ENCODE measurements at places on chromosomes 16 and 17.

DNA sequence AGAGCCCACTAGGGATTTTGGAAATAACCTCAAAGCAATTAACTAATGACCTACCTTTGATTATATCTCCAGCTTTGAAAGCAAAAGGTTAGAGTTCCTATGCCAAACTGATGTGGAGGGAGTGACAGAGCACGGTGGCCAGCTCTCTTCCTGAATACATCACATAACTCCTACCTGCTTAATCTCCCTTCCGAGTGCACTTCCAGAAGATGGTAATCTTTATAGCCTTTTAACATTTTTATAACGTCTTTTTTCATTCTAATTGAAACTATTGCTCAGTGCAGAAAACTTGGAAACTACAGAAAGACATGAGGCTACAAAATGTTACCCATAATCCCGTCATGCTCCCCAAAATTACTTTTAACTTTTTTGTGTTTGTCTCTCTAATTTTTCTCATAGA lies 110.5 kb upstream of the COX10 start:
- no peak for DNase-seq

- DNase-seq = no peak
Observed at GRCh38 chr17:79970576-79971068, 65.0 kb downstream of the TBC1D16 start.

DNA sequence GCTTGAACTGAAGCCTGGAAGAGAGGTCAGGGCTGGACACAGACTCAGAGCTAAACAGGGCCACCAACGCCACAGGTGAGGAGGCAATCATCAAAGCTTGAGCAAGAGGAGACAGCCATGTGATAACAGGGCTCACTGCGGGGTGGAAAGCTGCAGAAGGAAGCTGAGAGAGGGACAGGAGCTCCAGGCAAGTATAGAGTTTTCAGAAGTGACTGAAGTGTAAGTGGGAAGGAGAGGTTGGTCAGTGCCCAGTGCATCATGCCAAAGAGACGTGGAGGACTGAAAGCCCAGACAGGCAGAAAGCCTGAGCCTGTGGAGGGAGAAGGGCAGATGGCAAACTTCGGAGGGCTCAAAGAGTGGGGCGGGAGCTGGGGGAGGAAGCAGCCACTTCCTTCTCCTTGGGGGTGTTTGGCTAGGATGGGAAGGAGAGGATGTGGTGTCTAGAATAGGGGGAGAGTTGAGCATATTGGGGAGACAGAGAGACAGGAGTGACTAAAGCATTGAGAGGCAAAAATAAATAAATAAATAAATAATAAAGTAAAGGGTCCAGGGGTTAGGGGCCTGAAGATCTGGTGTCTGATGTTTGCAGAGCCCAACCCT lies 2.6 kb downstream of the KIFC3 start:
- DNase-seq = no peak

- no peak for DNase-seq
Observed at GRCh38 chr16:78246559-78246958, 147.1 kb downstream of the WWOX start.

DNA sequence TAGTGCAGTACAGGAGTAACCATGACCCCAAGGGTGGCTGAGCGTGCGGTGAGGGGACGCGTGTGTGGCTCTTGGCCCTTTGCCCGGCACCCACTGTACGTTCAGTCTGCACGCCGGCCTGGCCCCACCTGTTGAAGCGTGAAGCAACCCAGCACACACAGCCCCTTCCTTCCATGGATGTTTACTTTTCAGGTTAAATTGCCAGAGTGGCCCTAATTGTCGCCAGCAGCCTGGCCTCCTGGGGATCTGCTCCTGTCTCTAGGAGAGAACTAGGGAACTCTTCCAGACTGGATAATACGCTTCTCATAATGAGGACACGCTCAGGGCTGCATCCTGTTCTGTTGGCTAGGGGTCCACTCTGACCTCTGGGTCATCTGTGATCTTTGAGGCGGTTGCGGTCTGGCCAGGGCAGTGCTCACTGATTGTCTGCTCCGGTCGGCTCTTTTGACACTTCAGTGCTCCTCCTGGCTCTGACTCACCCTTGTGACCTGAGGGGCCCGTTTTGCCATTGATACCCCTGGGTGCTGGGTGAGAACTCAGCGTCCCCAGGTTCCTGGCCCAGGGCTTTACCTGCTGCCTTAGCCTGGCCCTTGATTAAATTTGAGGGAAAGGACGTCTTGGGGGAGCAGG lies 27.7 kb downstream of the TPSG1 start:
- no peak for DNase-seq

GRCh38 chr16:59021751-59022150 lies 287.6 kb upstream of the GOT2 start:
- no peak for DNase-seq

DNA sequence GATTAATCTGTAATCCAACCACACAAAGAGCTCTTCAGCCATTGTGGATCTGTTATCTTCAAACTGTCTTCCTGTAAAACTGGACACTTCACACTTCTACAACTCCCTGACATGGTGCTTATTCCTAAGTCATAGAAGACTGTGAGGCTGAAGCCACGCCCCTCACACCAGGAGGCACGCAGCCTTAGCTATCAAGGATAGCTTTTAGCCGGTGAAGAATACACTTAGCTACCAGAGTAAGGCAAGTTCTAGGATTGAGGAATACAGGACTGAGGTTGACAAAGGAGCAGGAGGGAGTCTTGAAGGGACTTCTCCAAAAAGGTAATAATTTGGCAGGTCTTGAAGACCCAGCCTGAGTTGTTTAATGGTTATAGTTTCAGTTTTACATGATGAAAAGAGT lies 79.8 kb upstream of the GAS7 start:
- DNase-seq = no peak

DNA sequence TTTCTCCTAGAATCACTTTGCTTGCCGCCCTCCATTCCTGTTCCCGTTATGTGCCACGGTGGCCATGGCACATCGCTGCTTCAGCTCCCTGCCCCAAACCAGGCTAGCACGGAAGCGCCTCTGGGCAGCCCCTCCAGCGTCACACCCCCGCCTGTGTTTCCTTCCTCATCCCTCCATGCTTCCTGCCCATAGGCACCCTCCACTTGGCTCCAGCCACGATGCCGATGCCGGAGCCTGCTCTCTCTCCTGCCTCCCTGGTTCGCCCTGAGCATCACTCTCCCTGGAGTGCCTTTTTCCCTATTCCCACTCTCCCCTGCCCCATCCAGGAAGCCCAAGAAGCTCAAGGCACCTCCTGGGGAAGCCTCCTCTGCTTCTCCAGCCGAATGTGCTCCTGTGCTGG lies 3.2 kb upstream of the ARHGAP23 start:
- no peak for DNase-seq

DNA sequence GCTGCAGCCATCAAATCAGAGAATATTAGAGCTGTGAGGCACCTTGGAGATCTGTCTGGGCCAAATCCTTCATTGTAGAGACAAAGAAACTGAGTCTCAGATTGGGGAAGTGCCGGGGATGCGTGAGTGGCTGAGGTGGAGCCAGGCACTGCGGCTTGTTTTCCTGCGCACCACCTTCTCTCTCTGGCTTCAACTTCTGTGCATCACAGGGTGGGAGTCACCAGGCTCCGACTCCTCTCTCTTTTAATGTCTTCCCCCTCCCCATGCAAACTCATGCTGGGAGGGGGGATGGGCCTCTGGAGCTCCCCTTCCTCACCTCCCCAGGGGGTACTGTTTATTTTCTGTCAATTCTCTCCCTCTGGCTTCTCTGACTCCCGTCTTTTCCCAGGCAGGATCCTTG lies 8.7 kb upstream of the ETV4 start:
- DNase-seq = no peak

- no peak for DNase-seq
Observed at GRCh38 chr17:74393346-74393942, 26.1 kb downstream of the GPR142 start.

- peak; percentile 53 for DNase-seq
Observed at GRCh38 chr17:82257473-82257872, 16.0 kb downstream of the CSNK1D start.

DNA sequence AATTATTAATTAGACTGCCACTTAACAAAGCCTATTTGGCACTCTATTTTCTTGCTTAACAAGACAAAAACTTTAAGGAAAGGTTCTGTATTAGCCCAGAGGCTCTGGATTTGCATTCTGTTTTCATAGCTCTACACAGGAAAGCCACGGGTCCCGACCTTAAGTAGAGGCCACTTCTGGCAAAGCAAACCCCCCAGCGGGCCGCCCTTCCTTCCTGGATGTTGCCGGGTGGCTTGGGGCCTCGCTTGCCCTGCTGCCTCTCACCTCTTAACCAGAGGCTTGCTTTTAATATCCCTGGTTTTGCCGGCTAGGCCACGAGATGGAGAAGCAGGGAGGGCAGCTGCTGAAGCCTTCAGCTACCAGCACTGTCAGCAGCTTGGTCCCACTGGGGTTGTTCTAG lies 4.4 kb downstream of the RTN4RL1 start:
- DNase-seq = no peak

- DNase-seq = no peak
Observed at GRCh38 chr17:28880572-28880945, 17.0 kb downstream of the FLOT2 start.

- DNase-seq = peak; percentile 100
Observed at GRCh38 chr17:50161023-50161910, 4.5 kb upstream of the SGCA start.

GRCh38 chr17:7242717-7243452 lies 636 bp upstream of the GABARAP start:
- no peak for DNase-seq

Measured in T47D (cell line).